ENCODE measurements at places on chromosomes 1 and 21.

DNA sequence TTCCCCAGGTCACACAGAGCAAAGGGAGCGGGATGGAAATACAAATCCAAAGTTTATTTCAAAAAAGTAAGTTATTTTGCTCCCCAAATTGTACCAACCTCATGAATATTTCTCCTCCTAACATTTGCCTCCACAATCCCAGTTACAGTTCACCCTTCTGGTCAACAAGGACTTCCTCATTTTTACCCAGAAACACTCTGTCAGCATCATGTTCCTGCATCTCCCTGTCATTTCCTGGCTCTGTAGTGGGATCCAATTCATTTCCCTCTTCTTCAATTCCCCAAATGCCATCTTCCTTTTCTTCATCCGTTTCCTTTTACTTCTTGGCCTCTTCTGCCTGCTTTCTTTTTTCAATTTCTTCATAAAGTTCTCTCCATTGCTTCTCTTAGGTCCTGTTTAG is 32.0 kb upstream of the EPS15 start:
- no peak for DNase-seq

DNA sequence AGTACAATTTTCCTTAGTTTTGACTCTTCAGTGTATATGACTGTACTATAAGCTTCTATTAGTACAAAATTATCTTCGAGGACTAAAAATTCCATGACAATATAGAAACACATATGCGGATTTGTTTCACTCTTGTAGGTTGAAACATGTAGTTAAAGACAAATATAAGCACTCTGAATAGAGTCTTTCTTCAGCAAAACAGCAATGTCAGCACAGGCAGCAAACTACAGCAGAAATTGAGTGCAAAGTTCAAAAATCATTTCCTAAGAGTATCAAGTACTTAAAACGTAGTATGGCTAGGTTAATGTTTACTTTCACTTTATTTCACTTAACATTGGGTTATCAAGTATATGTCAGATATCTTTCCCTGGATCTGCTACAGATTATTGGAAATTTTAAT is 106.7 kb downstream of the FAF1 start:
- DNase-seq: no peak

- DNase-seq: no peak
These were observed 146.6 kb downstream of the ROR1 start for GRCh38 chr1:63920154-63921117.

- DNase-seq: no peak
These were observed 10.6 kb downstream of the PGBD5 start for GRCh38 chr1:230415405-230416132.

GRCh38 chr1:40772146-40772955 is 11.2 kb upstream of the KCNQ4 start:
- DNase-seq: no peak

- DNase-seq: no peak
These were observed 6.0 kb upstream of the SHISA4 start for GRCh38 chr1:201882665-201883132.

- DNase-seq: no peak
These were observed 607 bp upstream of the LGR6 start for GRCh38 chr1:202192770-202193613.

- DNase-seq: no peak
These were observed 3.9 kb downstream of the SH2D5 start for GRCh38 chr1:20728371-20729154.

Measured in hippocampal formation (tissue), 2 donors.